Stimulated activated CD8-positive, alpha-beta memory T cell treated with anti-CD3 and anti-CD28 coated beads, Interleukin-12 subunit alpha, Interleukin-12 subunit beta, amount 100 ng/mL, for 4 hours (primary cell): ENCODE measurements at places on chromosomes 11 and 22.

- DNase-seq = no peak
These were observed 10.7 kb downstream of the LRP4 start for GRCh38 chr11:46907606-46908005.

GRCh38 chr22:46525389-46526243 is 11.8 kb downstream of the CELSR1 start:
- no peak for DNase-seq

DNA sequence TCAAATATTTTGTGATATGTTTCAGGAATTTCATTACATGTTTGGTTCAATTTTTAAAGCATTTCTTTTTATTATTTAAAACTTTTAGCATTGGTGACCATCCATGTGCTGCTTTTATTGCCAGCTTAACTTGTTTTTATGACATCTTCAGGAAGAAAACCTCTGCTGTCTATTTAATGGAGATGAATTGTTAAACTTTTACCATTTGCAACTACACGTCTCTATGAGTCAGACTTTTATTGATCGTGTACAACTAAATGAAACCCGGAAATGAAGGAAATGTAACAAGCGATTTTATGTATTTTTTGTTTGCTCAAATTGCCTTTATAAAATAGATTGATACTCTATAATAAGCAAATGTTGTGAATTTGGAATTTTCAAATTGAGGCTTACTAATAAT is 113.0 kb downstream of the PTPRJ start:
- DNase-seq = no peak

DNA sequence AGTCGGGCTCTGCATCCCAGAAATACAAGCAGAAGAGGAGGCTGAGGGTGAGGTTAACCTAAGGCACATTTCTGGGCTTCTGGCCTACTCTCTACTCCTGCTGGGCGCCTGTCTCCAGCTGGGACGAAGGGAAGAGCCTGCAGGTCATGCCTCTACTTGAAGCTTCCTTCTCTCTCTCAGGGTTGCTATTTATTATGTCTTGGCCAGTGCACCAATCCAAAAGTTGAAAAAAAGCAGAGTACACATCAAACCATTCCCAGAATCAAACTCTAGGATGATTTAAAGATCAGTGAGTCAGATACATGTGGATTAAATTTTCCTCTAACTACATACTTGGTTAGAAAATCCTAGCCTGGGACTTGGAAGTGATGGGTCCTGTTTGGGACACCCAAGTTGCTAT is 60.2 kb upstream of the CDON start:
- DNase-seq = no peak

DNA sequence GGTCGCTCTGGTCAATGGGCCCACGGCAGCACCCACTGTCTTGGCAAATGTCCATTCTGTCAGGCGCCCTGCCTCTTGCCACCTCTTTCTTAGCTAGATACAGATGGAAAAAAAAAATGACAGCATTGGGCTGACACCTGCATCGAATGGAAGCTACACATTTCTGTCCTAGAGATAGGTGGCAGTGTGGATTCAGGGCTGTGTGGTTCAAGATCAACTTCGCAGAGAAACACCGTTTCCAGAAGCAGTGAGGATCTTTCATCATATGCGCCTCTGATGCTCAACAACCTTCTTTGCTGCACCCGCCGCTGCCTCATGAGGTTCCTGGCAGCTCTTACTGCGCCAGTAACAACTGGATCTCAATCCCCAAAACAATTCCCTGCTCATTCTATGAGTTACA is 236.3 kb downstream of the KIRREL3 start:
- no peak for DNase-seq
